Stimulated activated CD4-positive, alpha-beta T cell treated with anti-CD3 and anti-CD28 coated beads, Interleukin-4, amount 100 ng/mL, for 24 hours (primary cell): ENCODE measurements at places on chromosomes 2 and 18.

- DNase-seq: no peak
Measured at GRCh38 chr18:74826572-74826971, 228.9 kb downstream of the ZNF407 start.

DNA sequence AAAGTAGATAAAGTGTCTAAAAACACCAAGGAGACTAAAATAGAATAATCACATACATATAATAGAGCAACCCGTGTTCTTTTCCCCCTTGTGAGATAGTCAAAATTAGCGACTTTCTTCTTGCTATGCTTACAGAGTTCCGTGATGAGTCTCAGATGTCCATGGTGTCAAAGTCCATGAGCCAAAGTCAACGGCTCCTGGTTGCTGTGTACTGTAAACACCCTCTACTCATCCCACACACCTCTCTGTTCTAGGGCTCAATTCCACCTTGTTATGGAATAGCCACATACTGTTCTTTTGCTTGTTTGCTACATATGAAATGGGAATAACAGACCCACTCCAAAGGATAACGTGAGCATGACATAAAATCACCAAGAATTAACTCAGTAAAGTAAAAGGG is 52.5 kb downstream of the GAREM1 start:
- no peak for DNase-seq

- DNase-seq: no peak
Measured at GRCh38 chr18:8741117-8741516, 35.8 kb downstream of the MTCL1 start.

GRCh38 chr18:46301571-46301970 is 197.4 kb downstream of the HAUS1 start:
- DNase-seq: no peak

- DNase-seq: no peak
Measured at GRCh38 chr18:8556424-8556823, 52.8 kb upstream of the RAB12 start.

- DNase-seq: no peak
Measured at GRCh38 chr2:160977854-160978253, 182.4 kb upstream of the TANK start.

GRCh38 chr2:156437272-156437930 is 1.2 kb downstream of the GPD2 start:
- no peak for DNase-seq

DNA sequence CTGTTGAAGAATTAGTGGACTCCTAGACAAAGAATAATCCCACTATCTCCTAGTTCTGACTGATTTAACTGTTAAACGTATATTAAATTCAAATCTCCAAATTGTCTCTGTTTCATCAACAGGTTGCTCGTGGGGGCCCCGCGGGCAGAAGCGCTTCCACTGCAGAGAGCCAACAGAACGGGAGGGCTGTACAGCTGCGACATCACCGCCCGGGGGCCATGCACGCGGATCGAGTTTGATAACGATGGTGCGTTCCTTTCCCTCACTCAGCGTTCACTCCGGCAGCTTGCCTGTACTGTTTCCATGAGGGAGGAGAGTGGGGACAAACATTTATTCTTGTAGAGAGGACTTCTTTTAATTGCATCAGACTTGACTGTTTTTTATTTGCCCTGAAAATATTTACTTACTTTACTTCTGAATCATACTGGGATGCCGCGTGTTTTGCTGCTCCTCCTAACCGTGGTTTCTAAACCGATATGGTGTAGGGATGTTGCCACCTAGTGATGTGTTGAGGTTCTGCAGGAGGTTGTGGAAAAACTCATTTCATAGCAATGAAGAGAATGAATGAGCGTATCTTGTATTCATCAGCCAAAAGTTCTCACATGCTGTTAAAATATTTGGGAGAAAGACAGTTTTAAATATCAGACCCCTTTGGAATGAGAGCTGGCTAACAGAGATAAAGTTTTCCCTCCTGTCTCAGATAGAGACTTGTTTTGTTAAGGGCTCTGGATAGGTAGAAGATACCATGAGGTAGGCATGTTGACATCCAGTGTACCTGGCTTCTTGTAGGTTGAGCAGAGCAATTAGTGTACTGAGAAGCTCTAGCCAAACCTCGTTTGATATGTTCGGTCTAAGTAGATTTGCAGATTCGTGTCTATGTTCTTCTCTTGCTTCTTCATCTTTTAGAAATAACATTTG is 38.3 kb downstream of the ITGA6 start:
- peak; percentile 81 for DNase-seq
